Cerebellar nuclear complex (tissue), 1 donor: ENCODE measurements at places on chromosomes 1 and 21.

DNA sequence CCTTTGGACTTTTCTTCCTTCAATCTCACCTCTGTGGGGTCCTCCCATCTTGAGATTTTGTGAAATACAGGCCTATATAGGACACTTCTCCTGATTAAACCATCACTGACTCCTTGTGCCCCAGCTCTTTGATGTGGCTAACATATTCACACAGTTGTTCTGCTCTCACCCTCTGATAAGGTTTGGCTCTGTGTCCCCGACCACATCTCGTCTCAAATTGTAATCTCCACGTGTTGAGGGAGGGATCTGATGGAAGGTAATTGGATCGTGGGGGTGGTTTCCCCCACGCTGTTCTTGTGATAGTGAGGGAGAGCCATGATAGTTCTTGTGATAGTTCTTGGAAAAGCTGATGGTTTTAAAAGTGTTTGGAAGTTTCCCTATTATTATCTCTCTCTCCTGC lies 19.7 kb downstream of the LRRC7 start:
- no peak for DNase-seq

DNA sequence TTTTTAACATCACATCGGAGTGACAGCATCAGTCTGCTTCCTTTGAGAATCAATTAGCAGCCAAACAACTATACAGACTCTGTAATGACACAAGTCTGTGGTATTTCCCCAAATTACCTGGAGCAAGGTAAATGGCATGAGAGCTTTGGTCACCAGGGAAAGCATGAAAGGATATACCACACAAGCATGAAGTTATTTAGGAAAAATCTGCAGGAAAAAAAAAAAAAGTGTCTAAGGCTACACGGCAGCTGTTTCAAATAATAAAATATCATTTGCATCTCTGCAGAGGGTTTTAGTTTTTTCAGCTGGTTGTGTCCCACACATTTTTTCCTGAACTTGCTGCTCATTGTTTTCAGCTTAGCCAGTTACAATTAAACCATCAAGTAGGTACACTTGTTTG lies 234.7 kb downstream of the TTLL7 start:
- DNase-seq = no peak

DNA sequence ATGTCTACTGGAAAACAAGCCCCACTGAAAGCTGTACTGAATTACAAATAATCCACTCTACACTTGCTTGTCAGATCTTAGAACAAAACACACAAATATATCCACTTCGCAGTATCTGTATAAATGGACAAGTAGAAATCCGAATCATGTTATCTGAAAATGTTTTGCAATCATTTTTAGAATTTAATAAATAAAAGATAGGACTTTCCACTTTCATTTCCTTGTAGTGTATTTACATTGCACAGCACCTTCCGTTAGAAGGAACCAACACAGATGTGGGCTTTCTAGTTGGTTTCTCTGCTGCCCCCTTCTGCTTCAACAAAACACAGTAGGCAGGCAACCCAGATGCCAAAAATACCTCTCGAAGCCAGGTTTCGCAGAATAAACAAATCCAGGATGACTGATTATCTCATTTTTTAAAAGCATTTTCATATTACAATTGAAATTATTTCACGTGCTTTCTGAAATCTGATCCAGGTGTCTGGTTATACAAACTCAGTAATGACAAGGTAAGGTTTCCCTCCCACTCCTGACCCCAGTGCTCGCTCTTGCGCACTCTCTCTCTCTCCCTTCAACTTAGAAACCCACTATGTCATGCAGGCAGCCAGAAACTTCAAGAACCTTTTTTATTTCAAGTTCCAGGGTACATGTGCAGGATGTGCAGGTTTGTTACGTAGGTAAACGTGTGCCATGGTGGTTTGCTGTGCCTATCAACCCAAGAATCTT lies 389.9 kb downstream of the SMYD3 start:
- DNase-seq = no peak

GRCh38 chr1:97379387-97380075 lies 541.3 kb downstream of the DPYD start:
- no peak for DNase-seq

DNA sequence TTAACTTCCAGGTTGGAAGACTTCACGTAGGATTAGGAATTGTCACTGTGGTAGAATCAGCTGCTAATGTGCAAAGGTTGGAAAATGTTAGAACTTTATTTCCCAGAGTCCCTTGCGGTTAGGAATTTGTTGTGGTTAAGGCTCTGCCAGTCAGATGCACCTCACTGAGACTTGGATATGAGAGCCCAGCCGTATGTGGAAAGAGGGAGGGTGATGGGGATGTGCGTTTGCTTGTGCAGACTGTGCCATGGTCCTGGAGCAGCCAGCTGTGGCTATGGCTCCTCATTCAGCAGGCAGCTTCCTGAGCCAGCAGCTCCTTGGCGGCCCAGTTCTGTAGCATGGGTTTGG lies 12.5 kb downstream of the S100A10 start:
- DNase-seq = no peak

DNA sequence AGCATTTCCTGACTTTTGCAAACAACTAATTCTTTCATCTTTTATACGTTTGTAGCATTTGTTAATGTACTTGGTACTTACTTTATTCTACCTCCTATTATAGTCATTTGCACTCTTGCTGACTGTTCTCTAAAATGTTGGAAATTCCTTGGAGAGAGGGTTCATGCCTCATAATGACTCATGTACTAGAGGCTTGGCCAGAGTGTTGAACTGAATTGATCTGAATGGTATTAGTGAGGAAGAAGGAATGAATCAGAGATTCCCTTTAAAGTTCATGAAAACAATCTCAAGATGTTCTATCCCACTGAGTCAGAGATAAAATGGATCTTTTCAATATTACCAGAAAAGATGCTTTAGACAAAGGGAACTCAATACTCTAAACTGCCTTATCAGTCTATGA lies 383.4 kb downstream of the SEC16B start:
- DNase-seq = no peak

- DNase-seq = no peak
Observed at GRCh38 chr1:162389021-162389818, 7.7 kb downstream of the C1orf226 start.

DNA sequence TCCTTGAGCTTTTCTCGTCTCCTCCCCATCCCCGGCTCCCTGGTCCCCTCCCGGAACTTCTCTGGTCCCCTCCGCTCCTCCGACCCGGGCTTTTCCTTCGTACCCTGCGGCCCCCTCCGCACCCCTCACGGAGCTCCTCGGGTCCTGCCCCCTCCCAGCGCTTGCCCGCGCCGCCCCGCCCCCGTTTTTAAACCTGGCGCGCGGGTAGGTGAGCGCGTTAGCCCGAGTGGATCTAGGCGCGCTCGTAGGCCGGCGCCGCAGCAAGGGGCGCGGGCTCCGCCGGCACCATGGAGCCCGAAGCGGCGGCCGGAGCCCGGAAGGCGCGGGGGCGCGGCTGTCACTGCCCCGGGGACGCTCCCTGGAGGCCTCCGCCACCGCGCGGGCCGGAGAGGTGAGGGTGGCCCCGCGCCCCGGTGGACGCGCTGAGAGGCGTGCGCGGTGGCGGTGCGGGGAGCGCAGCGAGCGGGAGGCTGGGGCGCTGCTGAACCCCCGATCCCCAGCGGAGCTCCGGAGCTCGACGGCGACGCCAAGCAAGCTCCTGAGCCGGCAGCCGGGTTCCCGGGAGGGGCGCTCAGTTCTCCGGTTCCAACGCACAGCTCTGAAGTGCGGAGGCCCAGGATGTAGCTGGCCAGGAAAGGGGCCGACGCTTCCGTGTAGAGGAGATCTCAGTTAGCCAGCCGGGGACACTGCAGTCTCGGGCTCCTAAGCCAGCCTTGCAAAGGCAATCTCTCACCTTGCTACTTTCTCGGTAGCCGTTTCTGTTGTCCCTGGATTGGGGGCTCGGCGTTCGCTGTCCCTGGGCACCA lies at the start of gene RIPPLY3:
TSS of gene RIPPLY3 (plus strand) at position 217 of the 806 bp plus-strand sequence. CDS start at position 288, 71 bp downstream.
- no peak for DNase-seq

GRCh38 chr1:64478594-64479470 lies 8.9 kb downstream of the CACHD1 start:
- DNase-seq = no peak

DNA sequence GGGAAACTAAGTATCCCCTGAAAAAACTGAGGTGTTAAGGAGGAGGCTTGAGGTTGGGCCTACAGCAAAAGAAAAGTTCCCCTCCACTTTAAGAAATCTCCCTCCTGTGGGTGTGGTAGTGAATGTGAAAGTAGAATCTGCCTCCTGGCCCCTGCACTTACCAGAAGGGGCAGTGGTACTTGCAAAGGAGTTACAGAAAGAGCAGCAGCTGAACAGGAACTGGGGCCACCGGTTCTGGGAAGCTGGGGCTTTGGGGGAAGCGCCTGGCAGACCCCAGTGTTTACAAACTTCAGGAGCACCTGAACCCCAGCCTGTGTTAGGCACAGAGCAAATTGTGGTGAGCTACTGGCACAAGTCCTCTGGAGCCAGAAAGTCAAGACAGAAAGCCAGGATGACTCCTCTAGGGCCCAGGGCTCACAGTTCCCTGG lies 250.2 kb upstream of the FGGY start:
- DNase-seq = no peak

- no peak for DNase-seq
Observed at GRCh38 chr1:34277150-34277549, 100.4 kb downstream of the C1orf94 start.

- no peak for DNase-seq
Observed at GRCh38 chr1:86542631-86543030, 4.2 kb upstream of the CLCA4 start.

GRCh38 chr1:186283374-186283773 lies 91.7 kb downstream of the TPR start:
- no peak for DNase-seq

DNA sequence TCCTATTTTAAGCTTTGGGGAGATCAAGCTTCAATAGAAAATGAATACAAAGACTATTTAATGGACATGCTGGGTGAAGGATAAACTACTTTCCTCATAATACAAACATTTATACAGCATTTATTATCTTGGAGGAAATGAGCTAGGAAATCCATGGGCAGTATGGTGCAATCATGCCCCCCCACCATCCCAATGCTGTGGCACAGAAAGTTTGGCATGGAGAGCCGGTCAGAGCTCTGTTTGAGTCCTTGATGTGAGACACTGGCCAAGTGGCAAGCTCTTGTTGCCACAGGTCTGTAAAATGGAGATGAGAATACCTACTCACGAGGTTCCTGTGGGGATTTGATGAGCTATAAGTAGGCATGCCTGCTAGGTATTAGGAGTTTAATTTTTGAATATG lies 120.6 kb downstream of the MAB21L3 start:
- DNase-seq = no peak

DNA sequence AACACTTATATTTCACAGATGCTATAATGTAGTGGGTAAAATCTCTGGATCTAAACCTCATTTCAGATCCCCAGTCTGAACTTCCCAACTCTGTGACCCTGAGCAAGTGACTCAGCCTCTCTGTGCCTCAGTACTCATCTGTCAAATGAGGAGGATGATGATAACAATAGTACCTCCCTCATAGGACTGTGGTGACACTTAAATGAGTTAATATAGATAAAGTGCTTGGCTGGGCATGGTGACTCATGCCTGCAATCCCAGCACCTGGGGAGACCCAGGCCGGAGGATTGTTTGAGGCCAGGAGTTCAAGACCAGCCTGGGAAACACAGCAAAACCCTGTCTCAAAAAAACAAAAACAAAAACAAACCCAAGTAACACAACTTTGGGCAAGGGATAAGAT lies 4.7 kb upstream of the ECE1 start:
- no peak for DNase-seq

- no peak for DNase-seq
Observed at GRCh38 chr1:22267413-22268175, 124.7 kb upstream of the WNT4 start.

- DNase-seq = no peak
Observed at GRCh38 chr1:17233675-17234320, 15.1 kb upstream of the PADI3 start.

DNA sequence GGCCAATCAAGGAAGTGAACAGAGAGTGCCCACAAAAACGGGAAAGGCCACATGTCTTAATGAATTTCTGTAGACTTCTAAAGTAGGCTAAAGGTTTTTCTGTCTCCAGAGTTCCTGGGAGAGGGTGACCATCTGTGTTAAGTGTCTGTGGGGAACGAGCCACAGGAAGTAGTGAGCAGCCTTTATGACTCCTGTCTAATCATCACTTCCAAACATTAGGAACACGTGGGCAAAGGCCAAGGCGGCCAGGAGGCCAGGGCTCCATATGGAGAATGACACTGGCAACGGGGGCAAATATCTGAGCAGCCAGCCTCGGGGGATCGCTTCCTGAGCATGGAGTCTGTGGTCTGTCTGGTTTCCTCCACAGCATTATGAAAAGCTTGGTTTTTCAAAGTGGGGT lies 7.1 kb downstream of the FAM89A start:
- no peak for DNase-seq

DNA sequence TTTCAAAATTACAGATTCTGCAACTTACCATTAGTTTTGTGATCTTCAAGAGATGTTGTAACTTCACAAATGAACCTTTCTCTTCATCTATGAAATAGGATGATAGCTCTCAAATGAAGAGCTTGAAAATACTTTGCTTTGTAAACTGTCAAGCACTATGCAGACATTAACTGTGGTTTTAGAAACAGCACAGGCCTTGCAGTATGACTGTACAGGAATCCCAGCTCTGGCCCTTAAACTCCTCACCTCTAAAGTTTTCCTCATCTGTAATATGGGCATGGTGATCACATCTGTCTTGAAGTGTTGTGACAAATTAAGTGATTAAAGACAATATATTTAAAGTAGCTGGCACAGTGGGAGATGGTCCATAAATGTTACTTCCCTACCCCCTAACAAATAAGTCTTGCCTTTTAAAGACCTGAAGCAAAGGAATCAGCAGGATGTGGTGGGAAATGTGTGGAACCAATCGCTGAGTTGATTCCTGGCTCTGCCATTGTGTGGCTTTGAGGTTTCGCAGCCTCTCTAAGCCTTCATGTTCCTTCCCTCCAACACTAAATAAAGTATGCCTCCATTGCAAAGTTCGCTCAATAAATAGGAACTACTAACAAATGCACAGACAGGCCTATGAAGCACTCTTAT lies 5.5 kb upstream of the PTP4A2 start:
- no peak for DNase-seq

DNA sequence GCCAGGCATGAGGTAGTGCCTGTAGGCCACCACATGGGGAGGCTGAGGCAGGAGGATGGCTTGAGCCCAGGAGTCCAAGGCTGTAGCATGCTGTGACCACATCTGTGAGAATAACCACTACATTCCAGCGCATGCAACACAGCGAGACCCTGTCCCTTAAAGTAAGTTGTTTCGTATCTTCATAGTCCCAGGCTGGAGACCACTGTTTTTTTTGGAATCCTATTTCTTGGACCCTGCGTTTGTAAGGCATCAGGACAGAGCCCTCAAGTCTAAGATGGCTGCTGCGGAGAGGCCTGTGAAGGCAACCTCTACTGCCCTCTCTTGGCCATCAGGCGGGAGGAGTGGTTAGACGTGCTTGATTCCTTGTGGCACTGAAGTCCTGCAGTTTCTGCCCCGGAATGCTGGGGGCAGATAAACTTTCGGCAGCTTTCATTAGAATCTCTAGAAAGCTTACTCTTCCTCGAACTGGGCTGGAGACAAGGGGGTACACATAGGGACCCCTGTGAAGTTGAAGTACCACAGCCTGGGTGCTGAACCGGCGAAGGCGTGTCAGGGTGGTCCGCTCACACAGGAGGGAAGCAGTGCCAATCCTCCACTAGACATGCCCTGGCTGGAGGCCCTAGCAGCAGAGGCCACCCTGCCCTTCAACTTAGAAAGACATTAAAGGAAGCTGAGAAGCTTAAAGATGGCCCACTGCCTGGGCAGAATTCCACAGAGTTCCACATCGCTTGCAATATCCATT lies 36.6 kb downstream of the RABIF start:
- DNase-seq = no peak

GRCh38 chr1:113849072-113849471 lies 22.4 kb downstream of the PTPN22 start:
- no peak for DNase-seq
